ENCODE measurements at places on chromosomes 3 and 15. TPM values are rescaled to one million over a fixed set of nuclear protein-coding genes. Genes with fewer than 3 reads are reported as not detected.

Gene NRROS
- 6.6 TPM for polyA plus RNA-seq

Gene CEP152
- polyA plus RNA-seq, result 13.8 TPM

Gene SNX33
- 23.0 TPM for polyA plus RNA-seq

Gene GCNT3
- 0.41 TPM for polyA plus RNA-seq

Gene GABRR3
- 0.10 TPM for polyA plus RNA-seq

Gene PTX3
- polyA plus RNA-seq, result 28.2 TPM

Gene CHRNB4
- polyA plus RNA-seq, result 0.40 TPM
